ENCODE measurements at places on chromosomes 4 and X.

- DNase-seq, result no peak
Measured at GRCh38 chrX:147962476-147962875, 18.7 kb upstream of the FMR1NB start.

GRCh38 chr4:15150631-15151030 is 148.3 kb downstream of the CPEB2 start:
- DNase-seq, result no peak

DNA sequence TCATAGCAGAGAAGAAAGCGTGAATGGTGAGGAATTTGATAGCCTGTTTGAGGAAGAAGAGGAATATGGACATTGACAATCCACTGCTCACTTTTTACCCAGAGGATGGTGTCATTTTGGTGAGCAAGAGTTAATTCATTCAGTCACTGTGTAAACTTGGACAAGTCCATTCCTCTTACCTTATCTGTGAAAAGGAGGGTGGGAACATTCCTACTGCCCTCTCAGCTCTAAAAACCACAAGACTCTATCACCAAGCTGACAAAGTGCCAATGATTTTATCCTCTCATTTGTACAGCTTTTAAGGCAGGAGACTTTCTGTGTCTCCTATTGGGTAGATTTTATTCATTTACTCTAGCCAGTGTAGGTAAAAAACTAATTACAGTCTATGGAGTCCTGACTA is 103.8 kb downstream of the LUZP4 start:
- DNase-seq, result no peak

DNA sequence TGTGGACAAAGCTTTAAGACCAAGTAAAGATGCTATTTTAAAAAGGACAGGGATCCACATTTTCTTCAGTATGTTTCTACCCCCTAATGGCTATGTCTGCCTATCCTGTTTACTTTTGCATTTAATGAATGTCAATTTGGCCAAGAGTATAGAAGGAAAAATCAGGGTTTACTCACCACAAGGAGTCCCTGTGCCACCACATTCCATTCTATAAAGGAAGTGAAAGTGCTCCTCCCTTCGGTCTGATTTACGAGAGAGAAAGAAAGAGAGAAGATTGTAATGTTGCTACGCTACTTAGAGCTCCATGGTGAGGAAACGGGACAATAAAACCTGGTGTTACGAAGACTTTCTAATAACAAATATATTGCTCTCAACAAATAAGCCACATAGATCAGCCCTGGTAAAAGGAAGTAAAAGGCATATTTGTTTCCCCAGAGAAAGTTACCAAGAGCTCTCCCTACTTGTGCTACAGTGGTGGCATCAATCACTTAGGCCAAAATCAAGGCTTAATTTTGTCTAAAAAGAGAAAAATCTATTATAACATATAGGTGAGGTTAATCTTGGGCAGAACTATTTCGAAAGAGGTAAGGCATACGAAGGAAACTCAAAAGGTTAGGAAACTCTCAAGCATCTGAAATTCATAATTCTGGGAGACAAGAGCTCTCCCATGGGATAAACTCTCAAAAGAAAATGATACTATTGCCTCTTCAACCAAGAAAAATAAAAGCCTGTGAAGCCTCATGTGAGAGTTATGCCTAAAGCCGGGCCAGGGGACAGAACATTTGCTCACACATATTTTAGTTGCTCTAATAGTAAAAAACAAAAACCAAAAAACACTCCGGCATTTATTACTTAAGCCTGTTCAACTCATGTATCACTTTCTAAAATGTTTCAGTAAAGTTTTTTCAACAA is 29.5 kb downstream of the TAPT1 start:
- DNase-seq, result no peak
